ENCODE measurements at places on chromosomes 13 and 19.

GRCh38 chr19:30049846-30050667 lies 108.0 kb downstream of the URI1 start:
- no peak for DNase-seq

DNA sequence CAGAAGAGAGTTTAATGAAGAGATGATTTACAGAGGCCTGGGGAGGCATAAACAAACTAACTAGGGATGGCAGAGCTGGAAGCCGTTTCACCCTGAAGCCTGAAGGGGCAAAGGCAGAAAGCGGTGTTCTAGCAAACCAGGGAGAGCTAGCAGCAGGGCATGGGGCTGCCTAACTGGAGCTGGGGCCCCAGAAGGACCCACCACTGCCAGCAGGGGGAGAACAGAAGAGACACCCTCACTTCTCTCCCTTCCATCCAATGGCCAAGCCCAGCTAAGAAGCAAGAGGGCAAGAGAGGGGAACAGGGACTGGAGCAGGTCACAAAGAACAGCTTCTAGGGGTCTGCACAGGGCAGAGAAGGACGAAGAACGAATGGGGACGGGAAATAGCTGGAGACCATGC lies 195.5 kb downstream of the KATNAL1 start:
- peak; percentile 26 for DNase-seq

GRCh38 chr19:31723101-31723500 lies 373.9 kb upstream of the TSHZ3 start:
- DNase-seq = no peak

DNA sequence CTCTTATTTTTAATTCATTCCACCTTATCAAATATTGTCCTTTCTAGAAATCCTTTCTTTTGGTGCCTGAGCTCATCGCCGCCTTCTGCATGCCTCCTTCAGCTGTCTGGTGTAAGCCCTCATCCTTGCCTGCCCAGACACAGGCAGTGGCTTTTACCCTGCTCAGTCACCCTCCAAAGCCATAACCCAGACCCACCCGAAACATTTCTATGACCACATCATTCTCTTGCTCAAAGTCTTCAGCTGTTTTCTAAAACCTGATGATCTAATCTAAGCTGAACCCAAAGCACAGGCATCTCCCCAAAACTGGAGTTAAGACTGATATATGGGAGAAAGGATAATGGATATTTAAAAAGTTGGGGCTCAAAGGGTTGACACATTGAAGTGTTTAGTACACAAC lies 753.7 kb upstream of the SGCG start:
- no peak for DNase-seq

DNA sequence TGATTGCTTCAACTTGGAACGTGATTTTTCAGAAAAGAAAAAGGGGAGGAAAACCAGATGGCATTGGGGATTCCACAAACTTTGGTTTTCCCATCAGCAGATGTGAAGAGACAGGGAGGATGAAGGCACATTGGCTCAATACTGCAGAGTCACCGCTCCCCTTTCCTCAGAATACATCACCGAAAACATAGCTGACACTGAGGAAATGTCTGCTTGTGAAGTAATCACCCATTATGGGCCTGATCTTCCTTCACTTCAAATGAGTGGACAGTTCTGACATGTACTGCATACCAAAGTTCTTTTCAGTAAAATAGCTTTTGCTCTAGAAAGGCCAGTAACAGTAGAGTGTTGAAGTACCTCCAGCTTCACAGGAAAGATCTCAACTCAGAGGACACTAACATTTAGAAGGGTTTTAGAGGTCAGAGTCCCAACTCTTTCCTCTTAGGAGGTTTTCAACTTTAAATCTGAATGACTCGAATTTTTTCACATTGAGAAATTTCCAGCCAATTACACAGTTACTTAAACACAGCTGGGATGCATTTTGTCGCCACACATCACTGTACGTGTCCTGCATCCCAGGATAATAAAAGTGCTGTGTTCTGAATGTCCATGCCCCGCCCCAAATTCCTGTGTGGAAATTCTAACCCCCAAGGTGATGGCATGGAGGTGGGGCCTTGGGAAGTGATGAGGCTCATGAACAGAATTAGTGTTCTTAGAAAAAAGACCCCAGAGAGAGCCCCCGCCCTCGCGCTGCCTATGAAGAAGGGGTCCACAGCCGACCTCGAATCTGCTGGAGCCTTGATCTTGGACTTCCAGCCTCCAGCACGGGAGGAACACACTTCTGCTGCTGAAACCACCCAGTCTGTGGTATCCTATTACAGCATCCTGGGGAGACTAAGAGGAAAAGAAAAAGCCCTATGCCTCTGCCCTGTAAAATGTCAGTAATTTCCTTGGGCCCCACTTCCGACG lies 77.7 kb downstream of the COL4A1 start:
- no peak for DNase-seq

GRCh38 chr19:10116085-10116865 lies 3.4 kb downstream of the EIF3G start:
- no peak for DNase-seq

DNA sequence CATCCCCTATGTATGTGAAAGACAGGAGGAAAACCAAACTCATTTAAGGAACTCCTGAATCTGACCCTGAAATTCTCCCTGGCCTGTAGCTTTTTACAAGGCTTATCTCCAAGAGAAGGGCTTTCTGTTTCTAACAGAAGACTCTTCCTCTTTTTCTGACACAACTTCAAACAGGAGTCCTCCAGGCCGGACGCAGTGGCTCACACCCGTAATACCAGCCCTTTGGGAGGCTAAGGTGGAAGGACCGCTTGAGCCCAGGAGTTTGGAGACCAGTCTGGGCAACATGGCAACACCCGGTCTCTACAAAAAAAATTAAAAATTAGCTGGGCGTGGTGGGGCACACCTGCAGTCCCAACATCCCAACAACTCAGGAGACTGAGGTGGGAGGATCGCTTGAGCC lies 41.9 kb downstream of the CARS2 start:
- no peak for DNase-seq

DNA sequence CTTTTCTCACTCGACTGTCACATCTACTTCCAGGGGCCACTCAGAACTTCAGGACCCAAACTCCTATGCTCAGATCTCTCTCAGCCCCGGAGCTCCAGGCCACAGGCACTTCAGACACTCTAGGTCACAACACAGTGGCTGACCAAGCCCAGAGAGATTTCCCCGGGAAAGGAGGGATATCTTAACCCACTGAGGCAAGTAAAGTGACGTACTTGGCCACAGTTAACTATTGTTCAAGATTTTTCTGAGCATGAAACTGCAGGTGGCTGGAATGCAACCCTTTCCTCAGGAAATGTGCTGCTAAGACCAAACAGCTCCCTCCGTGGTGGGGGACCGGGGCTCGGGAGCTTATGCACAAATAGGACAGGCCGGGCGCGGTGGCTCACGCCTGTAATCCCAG lies 23.9 kb downstream of the OPA3 start:
- DNase-seq = no peak

DNA sequence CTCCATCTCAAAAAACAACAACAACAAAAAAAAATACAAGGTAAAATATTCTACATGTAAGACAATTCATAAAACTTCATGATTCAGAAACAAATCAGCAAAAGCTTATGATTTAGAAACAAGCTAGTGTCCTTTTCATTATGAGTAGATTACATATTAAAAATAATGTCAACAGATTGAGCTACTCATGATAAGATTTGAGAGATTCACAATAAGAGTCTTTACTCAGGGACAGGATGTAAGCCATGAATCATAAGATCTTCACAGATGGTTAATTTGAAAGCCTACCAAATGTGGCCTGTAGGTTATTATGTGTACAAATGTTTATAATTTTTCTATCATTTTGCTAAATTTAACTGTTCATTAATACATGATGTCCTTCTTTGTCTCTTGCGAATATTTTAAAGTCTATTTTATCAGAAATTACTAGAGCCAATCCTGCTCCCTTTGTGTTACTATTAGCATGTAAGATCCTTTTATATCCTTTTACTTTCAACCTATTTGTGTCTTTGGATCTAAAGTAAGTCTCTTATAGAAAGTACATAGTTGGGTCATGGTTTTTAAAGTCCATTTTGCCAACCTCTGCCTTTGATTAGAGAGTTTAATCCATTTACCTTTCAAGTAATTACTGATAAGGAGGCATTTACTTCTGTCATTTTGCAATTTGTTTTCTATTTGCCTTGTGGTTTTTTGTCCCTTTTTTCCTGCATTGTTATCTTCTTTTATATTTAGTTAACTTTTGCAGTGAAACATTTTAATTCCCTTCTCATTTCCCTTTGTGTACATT lies 68.3 kb upstream of the RXFP2 start:
- no peak for DNase-seq

DNA sequence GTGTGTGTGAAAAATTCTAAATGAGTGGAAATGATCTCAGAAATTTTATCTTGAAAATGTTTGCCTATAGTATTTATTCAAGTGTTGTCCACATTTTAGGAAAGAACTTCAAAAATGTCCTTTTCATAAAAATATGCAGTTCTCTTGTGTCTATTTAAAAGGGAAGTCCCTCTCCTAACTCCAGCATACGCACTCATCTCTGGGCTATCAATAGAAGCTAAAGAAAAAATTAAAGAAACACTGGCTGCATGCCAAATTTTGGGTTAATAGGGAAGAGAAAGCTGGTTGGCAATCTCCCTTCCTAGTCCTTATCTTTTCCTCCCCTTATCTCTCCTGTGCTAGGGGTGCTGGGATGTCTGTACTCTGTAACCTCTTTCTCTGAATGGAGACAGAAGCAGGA lies 313.3 kb downstream of the ENOX1 start:
- DNase-seq = peak; percentile 4

DNA sequence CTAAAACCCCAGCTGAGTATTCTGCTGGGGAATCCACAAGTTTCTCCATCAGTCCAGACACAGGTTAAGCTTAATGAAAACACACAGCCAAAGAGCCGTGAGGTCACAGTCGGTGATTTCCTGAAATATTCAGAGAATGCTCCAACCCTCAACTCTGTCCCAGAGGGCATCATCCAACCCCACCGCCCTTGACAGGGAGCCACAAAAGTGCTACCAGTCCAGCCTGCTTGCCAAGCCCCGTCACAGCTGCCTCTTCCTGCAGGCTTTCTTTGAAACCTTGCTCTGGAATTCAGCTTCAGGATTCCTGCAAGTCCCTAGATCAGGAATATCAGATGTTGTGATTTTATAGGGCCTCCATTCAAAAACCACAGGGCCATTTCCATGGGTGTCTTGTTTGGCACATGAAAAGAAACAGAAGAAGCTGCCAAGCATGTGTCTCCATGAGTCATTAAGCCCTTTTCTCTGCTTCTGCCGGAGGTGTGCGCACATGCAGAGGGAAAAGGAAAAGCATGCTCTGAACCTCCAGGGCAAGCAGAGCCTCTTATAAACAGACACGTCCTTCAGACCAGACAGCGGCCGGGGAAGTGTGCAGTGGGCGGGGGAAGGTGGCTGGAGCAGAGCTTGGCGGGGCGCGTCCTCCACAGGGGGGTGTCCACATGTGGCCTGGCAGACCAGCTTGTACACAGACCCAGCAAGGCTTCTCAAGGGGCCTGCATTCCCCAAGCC lies 164.7 kb downstream of the KATNAL1 start:
- peak; percentile 33 for DNase-seq

DNA sequence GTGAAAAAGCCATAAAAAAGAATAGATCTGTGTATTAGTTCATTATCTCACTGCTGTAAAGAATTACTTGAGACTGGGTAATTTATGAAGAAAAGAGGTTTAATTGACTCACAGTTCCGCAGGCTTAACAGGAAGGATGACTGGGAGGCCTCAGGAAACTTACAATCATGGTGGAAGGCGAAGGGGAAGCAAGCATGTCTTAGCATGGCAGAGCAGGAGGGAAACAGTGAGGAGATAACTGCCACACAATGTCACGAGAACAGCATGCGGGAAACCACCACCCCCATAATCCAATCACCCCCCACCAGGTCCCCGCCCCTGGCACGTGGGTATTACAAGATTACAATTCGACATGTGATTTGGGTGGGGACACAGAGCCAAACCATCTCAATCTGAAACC lies 39.1 kb upstream of the EEF1AKMT1 start:
- DNase-seq = no peak

GRCh38 chr19:37593996-37594303 lies 642 bp downstream of the ZNF571 start:
- DNase-seq = no peak

DNA sequence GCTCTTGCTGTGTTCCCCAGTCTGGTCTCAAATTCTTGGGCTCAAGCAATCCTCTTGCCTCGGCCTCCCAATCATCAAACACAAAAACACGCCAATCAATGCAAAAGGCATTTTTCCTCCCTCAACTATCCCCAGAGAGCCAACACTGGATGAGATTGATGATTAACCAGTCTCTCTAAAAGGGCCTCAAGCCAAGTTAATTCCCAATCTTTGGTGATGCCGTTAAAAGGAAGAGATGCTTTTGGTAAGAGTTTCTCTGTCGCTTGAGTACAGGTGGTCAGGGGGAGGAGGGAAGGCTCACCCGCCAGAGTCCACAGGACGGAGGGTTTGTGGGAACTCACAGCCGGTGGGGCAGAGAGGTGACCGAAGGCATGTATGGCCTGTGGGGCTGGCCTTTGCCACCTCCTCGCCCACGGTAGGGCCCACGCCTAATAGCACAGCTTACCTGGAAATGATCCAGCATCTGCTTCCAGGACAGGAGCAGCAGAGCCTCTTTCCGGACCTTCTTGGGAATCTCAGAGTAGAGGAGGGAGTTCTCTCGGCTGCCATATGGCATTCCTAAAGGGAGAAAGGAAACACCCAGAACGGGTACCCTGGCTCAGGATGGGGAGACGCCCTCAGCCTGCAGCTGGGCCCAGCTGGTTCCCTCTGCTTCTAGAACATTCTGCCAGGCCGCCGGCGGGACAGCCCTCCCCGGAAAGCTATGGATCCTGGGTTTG lies 18.1 kb downstream of the DPP9 start:
- peak; percentile 28 for DNase-seq

- no peak for DNase-seq
Measured at GRCh38 chr13:57425531-57425930, 206.0 kb upstream of the PCDH17 start.

- DNase-seq = no peak
Measured at GRCh38 chr13:77893066-77893465, 25.6 kb downstream of the EDNRB start.

DNA sequence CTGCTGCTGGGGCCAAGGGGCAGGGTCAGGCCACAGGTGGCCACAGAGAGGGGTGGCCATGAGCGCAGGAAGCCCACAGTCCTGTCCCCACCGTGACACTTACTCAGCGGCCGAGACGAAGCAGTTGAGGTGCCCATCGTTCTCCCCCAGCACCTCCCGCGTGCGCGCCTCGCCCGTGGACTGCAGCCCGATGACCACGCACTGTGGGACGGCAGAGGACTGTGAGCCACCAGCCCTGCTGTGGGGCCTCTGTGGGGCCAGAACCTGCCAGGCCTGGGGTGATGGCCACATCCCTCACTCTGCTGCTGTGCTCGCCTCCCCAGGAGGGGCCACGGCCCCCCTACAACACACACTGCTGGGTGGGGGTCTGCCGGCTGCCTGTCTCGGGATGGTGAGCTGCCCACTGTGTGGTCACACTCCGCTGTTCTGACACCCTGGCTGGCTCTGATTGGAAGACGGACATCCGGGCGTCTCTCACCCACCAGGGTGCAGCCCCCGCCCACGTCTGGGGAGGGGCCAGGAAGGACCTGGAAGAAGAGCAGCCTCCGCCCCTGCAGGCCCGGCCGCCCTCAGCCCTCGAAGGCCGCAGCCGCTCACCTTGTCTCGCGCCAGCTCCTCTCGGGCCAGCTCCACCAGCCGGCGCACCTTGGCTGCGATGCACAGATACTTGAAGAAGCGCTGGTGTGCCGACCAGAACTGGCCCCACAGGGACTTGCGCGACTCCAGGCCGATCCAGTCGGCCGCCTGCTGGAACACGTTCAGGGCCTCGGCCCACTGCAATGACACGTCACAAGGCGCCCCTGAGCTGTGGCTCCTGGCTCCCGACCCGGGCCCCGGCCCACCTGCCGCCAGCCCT lies 13.2 kb downstream of the GPX4 start:
- DNase-seq = no peak

GRCh38 chr19:51292971-51293370 lies 18.5 kb upstream of the IGLON5 start:
- DNase-seq = no peak

- no peak for DNase-seq
Measured at GRCh38 chr13:48346583-48346982, 43.0 kb downstream of the RB1 start.

Data from DMS53 (cell line).